ENCODE measurements at places on chromosomes 1 and 21. TPM values are rescaled to one million over a fixed set of nuclear protein-coding genes. Genes with fewer than 3 reads are reported as not detected.

DNA sequence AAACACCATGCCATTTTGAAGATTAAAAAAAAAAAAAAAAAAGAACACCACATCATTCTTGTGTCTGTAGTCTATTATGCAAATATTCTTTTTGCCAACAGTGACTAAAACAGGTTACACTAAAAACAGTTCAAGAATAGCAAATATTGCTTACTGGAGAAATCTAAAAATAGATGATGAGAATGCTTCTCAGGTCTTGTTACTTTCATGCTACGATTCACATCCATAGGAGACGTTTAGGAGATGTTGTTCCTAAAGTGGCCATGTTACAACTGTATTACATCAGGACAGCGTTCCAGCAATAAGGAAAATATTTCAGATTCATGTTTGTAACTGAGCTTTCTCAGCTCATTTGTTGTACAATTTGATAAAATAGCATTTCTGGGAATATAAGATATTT lies 32.3 kb downstream of the RAB3GAP2 start:
- no peak for DNase-seq

DNA sequence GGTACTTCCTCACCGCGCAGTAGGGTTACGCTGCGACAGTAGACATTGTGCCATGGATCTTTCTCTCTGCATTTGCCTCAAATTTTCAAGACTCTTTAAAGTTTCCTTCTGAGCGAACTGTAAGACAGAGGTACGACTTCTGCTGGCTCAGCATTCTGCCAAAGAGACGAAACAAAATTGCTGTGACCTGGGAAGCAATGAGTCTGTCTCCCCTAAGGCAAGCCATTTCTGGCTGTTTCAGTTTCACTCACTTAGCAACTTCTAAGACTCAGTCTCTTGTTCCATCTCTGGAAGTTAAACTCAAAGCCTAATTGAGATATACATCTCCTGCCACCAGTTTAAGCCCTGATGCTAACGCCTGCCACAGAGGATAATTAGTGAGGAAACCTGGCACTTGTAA lies 510.9 kb upstream of the DAB1 start:
- DNase-seq: no peak

- DNase-seq: no peak
Observed at GRCh38 chr1:16209847-16210407, 2.5 kb downstream of the ARHGEF19 start.

DNA sequence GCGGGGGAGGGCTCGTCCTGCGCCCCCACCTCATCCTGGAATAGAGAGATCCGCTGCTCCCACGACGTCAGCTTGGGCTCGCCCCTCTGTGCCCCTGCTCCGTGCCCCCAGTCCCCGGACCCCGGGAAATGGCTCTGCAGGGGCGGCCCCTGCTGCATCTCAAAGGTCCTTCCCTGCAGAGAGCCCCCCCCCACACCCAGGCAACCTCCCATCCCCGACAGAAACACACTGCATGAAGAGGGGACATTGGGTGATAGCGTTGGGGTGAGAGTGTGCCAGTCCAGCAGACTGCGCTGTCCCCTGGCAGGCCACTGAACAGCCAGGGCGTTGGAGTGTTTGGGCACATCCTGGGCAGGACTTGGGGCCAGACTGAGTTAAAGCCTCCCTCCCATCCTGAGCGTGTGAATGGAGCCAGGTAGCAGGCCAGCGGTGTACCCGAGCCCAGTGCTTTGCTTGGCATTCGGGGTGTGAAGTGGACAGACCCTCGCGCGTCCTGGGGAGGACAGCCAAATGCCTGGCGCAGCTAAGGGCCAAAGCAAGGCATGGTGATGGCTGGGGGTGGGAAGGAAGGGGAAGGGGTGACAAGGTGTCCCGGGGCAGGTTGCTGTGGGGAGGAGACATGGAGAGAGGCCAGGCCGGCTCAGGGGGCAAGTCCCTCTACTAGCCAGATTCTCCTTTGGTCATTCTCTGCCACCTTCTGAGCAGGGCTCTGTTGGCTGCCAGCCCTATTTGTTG lies 633 bp upstream of the ETNK2 start:
- DNase-seq: no peak

GRCh38 chr1:147760481-147761260 lies at the start of gene GJA5:
TSS of gene GJA5 (minus strand) at chr1:147760602. CDS start at chr1:147759238, 1,364 bp downstream.
- peak; percentile 73 for DNase-seq

DNA sequence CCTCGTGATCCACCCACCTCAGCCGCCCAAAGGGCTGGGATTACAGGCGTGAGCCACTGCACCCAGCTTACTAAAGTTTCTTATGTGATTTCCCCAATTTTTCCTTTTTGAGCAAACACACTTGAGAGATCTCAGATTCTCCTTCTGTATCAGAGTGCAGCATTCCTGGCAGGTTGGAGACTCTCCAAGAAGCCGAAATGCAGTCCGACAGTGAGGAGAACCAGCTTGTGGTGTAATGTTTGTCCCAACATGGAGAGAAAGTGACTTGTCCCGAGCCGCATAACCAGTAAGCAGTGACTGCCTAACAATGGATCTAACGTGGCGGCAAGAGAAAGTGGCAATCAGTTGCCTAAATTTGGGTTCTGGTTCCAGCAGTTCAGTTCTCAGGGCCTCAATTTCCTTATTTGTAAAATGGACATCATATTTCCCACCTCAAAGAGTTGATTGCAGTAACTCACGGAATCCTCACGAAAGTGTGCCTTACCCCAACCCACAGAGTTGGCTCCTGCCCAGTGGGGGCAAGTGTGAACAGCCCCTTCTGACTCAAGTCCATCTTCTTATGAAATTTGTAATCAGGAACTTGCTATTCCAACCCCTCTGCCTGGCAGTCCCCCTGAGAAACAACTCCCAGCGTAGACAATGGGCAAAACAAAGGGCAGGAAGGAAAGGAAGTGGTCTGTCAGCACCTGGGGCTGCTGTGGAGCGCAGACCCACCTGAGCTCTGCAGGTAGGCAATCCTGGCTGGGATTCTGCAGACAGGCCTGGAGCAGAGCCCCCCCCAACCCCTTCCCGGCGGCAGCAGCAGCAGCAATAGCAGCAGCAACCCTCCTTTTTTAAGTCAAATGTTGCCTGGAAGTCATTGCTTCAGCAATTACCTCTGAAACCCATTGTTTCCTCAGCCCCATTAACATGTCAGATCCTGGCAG lies 223.6 kb upstream of the POU3F1 start:
- DNase-seq: no peak

DNA sequence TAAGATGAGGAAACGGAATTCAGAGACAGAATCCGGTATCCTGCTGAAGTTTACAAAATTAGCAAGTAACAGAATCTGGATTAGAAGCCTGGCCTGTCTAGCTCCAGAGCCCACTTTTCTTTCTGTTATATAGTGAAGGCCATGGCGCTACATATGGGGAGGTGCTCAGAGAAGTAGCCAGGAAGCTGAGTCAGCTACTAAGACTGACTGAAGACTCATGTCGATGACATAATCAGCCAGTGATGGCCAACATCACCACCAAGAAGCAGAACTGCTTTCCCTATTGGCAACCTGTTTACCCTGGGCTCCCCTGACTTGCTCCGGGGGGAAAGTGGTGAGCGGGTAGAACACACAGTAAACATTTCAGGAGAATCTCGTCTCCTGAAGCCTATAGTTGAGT lies 18.8 kb downstream of the LRRC52 start:
- peak; percentile 6 for DNase-seq

GRCh38 chr1:19505693-19506457 lies 20.5 kb upstream of the CAPZB start:
- no peak for DNase-seq

DNA sequence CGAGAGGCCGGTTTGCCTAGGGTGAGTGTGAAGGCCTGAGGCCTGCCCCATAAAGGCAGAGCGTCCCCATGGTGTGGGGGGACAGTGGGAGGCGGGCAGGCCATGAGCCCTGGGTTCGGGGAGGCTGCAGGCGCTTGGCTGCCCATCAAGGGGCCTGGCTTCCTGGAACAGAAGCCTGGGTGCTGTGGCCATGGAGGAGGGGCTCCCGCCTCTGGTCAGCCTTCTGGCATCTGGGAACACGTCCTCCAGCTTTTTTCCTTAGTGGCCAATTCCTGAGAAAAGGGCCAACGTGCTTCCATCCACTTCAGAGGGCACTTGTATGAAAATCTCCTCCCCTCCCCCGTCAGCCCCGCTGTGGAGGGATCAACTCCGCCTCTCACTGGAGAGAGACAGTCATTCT lies 58.7 kb downstream of the PRDM16 start:
- no peak for DNase-seq

GRCh38 chr1:16134066-16134801 lies 21.6 kb downstream of the EPHA2 start:
- no peak for DNase-seq

- peak; percentile 99 for DNase-seq
Observed at GRCh38 chr1:224542783-224543440, 73.2 kb upstream of the CNIH3 start.

DNA sequence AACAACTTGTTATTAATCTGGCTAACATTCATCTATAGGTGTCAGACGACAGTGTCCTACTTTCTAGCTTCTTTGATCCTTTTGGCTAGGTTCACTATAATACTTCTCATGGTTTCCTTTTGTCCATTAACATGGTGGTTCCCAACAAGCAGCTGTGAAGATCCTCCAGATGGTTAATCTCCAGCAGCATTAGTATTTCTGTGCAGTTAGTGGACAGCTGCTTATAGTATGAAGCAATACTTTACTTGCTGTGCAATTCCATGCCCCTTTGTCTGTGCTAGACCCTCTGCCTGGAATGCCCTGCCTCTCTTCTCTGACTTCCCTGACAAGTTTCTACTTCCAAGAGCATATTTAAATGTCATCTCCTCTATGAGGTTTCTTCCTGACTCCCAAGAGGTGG lies 41.7 kb upstream of the ARHGAP29 start:
- DNase-seq: no peak

The CELA2A gene
- total RNA-seq: not detected

The KPRP gene
- total RNA-seq: not detected

The GPR25 gene
- total RNA-seq: not detected

The JAM2 gene
- total RNA-seq: 0.36 TPM

Data from HFFc6 (cell line).